ENCODE measurements at places on chromosomes 12 and 14. TPM values are rescaled to one million over a fixed set of nuclear protein-coding genes. Genes with fewer than 3 reads are reported as not detected.

DNA sequence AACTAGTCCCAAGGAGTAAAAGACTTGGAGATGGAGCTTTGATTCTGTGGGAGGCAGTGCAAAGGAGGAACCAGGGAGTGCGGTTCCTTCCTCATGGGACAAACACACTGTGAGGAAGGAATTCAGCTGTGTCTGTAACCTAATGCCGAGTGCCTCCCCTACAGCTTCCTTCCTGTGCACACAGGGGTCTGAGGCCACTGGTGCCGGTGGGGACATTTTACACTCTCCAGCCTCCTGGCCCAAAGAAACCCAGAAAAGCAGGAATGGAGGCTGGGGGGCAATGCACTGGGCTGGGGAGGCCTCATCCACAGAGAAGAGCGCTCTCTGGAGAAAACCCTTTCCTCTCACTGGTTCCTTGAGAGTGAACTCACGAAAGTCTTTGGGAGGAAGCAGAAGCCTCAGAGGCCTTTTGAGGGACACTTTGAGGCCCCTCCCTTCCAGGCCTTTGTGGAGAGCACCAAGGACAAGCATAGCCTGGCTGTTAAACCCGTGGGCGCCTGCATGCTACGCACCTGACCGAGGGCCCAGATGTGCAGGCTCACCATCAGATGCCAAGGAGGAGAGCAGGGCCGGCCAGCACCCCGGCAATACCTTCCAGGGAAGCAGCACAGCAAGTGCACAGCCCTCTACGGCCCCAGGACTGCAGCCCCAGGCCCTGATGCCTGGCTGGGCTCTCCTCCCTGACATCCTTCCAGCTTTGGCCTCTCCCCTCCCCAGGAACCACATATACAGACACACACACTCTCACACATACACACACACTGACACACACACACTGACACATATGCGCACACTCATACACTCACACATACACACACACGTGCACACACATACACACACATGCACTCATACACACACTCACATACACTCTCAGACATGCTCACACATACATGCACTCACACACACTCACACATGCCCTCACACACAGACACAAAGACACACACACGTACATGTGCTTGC, 52.0 kb downstream of the NFKBIA start:
- no peak for DNase-seq

- DNase-seq, result no peak
Measured at GRCh38 chr12:19783547-19784444, 344.5 kb downstream of the AEBP2 start.

The CCDC60 gene
- not detected for polyA plus RNA-seq

The MYO1H gene
- polyA plus RNA-seq, result 1.3 TPM

The RPS6KL1 gene
- polyA plus RNA-seq, result 1.9 TPM
